Lung microvascular endothelial cell (primary cell): ENCODE measurements at places on chromosomes 4 and X. TPM values are rescaled to one million over a fixed set of nuclear protein-coding genes. Genes with fewer than 3 reads are reported as not detected.

TACR3 gene
- total RNA-seq: not detected in 2 replicates

SPIN2A gene
- total RNA-seq: under 0.01 and 0.20 TPM in 2 replicates

NDP gene
- under 0.01 TPM in 1 of 2 replicates, not detected in the other for total RNA-seq

RASL11B gene
- total RNA-seq: under 0.01 TPM in 1 of 2 replicates, not detected in the other

NEIL3 gene
- total RNA-seq: 1.2 and 2.4 TPM in 2 replicates

FGFR3 gene
- total RNA-seq: 0.79 and 1.3 TPM in 2 replicates

SHROOM4 gene
- 22.9 and 27.6 TPM in 2 replicates for total RNA-seq

FGFBP2 gene
- not detected in 2 replicates for total RNA-seq

PHOX2B gene
- not detected in 2 replicates for total RNA-seq

OPRPN gene
- not detected in 2 replicates for total RNA-seq
